Astrocyte of the hippocampus (primary cell): ENCODE measurements at places on chromosomes 3 and 15.

DNA sequence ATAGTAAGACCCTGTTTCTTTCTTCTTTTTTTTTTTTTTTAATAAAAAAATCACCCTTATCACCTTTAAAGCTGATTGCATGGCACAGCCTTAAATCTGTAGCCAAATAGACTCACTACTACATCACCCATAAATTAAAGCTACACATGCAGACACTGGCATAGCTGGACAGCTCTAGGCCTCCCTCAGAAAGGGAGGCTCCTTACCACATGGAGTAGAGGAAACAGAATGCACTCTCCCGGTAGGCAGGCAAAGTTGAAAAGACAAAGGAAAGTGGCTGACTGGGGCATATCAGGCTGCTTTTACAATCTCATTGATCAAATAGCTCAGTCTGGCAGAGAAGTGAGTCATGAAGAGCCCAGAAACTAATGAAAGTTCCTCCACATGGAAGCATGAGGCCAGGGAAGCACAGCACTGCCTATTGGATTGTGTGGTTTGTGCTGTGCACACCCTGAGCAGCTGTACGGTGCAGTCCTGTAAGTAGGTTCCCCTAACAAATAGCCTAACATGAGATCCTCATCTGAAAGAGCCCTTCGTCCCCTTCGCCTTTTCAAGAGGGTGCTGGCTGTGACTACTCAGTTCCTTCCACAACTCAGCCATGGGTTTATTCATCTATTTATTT lies 32.7 kb upstream of the FAM98B start:
- no peak for DNase-seq

- DNase-seq: no peak
These were observed 920.9 kb downstream of the TUSC7 start for GRCh38 chr3:117630469-117630868.

DNA sequence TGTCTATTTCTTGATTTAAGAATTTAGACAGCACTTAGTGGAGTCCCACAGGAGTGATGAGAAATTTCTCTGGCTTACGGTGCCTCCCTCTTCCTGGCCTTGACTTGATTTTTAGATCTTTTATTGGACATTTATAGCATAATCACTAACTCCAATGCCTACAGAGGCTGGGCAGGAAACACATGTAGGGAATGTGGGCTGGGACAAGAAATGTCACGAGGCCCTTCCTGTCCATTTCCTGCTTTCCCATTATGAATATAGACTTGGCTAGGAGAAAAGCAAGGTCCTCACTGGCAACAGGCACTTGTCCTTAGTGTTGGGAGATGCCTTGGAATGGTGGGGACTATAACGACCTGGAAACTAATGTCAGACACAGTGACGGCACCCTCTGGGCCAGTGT lies 100.3 kb downstream of the MYLK start:
- DNase-seq: no peak

- DNase-seq: peak; percentile 95
These were observed 8.1 kb upstream of the ADAMTS17 start for GRCh38 chr15:100349696-100350433.

GRCh38 chr3:90034038-90034437 lies 926.6 kb downstream of the EPHA3 start:
- no peak for DNase-seq

DNA sequence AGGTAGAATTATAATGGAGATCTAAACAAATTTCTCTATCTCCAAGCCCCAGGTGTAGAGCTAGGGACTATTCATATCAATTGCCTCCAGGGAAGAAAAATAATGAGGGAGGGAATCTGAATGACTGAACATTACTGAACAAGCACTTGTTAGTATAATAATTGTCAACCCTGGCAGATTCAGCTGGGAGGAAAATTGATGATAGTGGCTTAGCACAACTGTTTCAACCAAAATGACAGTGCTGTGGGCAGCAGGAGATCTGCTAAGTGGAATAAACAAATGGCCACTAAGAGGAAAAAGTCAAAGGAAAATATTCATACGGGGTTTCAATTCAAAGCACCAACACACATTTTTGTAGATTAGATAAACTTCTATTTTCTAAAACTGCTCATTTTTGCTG lies 294.9 kb upstream of the ZNF385D start:
- DNase-seq: no peak
